ENCODE measurements at places on chromosomes 6 and 20.

- DNase-seq = peak; percentile 94
Measured at GRCh38 chr20:39112178-39112743, 150.1 kb downstream of the DHX35 start.

DNA sequence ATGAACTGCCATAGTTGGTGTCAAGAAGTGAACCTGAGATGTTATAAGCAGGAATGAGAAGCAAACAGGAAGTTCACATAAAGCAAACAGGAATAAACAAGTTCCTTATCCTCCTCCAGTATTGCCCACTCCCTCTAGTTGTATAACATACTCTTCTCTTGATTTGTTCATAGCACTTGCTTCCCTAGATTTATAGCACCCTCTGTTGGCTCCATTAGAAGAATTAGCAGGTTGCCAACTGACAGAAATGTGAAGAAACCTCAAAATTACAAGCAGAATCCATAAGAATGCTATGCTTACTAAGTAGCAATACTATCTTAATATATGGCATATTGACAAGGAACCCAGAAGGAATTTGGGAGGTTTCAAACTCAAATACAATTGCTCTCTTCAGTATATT lies 195.4 kb downstream of the TBX18 start:
- no peak for DNase-seq

DNA sequence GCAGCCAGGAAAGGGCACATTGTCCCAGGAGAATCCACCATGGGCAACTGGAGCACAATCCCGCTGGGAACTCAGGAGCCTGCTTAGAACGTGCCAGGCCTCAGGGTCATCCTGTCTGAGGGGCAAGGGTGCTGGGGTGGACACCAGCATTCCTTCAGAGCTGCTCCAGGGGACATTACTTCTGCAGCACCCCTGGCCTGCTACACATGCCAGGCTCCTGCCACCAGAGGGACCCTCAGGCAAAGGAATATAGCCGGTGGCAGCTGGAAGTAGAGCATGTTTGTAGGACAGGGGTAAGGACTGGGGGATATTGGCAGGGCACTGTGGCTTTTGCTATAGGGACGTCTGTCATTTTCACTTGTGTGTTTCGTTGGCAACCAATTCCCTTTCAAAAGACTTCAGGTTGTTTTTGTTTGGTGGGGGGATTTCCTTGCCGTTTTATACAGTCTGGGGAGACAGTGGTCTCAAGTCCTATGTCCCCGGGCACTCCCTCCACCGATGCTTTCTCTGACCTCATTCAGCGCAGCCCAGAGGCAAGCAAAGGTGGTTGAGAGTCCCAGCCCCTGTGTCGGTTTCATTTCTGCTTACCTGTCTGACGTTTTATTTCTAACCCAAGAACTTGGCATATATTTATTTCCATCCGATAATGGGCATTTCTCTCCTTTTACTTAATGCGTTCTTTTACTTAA lies 130.8 kb downstream of the JPH2 start:
- DNase-seq = peak; percentile 74

DNA sequence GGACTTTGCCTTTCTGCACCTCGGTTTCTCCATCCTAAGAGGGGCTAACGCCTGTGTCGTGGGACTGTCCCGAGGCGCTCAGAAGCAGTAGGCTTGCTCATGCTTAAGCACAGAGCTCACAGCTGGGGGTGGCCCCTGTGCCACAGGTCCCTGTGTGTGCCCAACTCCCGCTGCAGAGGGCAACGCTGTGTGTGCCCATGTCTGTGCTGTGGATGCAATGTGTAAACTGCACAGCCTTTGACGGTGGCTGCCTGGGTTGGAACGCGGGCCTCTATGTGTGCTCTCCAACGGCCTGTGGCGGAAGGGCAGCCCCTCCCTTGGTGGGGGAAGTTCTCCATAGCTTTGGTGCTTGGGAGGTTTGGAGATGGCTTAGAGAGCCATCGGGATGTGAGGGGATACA lies 10.7 kb upstream of the GATA5 start:
- DNase-seq = no peak

GRCh38 chr6:26152226-26153101 lies 65.2 kb downstream of the HFE start:
- DNase-seq = no peak
